ENCODE measurements at places on chromosomes 2 and 18. TPM values are rescaled to one million over a fixed set of nuclear protein-coding genes. Genes with fewer than 3 reads are reported as not detected.
A peak's percentile ranks its signal among the peaks of the same experiment; 100 is the strongest.

- DNase-seq: no peak
Observed at GRCh38 chr2:130743278-130743677, 12.1 kb upstream of the AMER3 start.

GRCh38 chr18:61653823-61654551 lies 238.8 kb downstream of the RNF152 start:
- no peak for DNase-seq

- DNase-seq: peak; percentile 9
Observed at GRCh38 chr18:8623549-8624106, 14.4 kb downstream of the RAB12 start.

DNA sequence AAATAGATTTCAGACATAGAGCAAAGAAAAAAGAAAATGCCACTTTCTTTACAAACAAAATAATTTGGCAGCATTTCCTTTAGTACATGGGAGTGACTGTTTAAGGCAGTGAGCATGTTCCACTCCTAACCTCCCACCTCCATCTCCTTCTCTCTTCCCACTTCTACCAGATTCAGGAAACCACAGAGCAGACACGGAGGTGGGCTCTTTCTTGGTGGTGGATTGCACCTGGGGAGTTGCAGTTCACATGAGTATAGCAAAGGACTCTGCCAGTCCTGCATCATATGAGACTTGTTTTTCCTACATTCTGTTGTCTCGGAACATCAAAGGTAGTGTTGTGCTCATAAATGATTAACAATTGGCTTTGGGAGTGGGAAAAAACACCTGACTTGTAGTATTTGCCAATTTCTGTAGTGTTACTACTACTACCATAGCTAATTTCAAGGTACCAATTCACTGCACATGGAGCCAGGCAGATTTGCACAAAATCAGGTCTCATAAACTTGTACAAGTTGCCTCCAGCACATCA lies 137.2 kb downstream of the SPP2 start:
- DNase-seq: no peak

DNA sequence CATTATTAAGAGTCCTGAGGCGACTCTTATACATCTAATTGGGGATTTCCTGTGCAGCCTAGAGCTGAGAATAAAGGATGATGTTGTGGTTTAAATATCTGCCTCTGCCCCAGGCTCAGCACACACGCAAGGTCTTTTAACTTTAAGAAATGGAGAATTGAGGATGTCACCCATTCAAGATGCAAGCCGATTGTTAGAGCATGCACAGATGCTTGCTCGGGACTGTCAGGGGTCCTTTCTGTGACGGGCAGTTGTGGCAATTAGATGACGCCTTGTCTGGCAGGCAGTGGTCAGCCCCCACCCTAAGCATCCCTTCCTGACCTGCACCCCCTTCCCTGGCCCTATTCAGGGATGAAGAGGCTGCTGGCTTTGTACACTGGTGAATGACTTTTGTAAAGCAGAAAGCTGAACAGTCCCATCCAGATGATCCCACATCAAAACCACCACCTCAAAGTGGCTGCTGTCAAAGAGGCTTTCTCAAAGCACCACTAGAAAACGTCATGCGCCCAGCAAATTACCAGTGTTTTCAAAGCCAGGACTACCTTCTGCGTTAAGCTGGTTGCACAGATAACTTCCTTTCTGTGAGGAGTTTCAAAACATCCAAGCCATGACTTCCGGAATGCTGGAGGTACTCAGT lies 23.7 kb downstream of the FAM178B start:
- no peak for DNase-seq

GRCh38 chr2:74873012-74873665 lies 39.2 kb downstream of the HK2 start:
- DNase-seq: no peak

DNA sequence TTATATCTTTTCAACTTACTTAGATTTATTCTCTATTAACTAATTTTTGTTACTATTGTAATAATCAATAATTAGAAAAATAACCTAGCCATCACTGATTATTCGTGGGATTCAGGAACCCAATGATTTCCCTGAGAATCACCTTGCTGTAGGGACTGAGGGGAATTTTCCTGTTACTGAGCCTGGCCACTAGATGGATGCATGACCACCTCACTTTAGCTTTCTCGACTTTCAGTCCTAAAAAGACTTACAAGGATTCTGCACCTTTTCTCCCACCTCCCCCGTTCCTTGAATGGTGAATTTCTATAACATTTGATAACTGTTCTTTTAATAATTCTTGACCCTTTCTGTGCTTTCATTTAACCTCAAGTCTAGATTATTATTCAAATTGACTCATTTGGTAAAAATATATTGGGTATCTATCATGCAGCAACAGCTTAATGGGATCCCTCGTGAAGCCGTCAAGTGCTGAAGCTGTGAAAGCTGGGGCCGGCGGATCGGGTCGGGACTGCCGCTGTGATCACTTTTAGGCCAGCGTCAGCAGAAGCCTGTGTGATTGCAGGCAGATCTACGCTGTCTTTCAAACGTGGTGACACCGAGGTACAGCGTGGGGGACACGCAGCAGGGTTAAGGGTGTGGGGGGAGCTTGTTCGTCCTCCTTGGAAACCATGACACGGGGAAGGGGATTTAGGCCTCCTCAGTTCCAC lies 38.8 kb upstream of the TMEM18 start:
- DNase-seq: no peak

- DNase-seq: no peak
Observed at GRCh38 chr18:56505971-56506370, 132.4 kb downstream of the TXNL1 start.

The CNTNAP5 gene
- total RNA-seq: not detected

GRCh38 chr2:45776160-45776955 lies 124.9 kb downstream of the PRKCE start:
- DNase-seq: no peak

The KIAA2012 gene
- total RNA-seq: not detected

The PIEZO2 gene
- total RNA-seq: 5.8 TPM

DNA sequence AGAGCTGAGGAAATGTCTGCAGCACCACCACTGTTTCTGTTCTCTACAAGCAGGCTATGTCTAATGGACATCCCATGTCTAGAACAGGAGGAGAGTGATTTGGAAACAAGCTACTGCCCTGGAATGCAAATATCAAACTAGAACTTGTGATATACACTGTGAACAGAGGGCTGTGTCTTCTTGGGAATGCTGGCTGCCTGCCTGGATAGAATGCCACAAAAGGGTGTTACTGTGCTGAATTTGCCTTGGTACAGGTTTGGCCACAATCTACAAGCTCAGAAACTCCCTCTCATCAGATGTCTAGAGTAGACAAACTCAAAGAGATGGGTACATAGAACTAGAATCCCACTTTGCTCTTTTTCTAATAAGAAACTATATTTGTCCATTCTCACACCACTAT lies 170.5 kb downstream of the NYAP2 start:
- no peak for DNase-seq

DNA sequence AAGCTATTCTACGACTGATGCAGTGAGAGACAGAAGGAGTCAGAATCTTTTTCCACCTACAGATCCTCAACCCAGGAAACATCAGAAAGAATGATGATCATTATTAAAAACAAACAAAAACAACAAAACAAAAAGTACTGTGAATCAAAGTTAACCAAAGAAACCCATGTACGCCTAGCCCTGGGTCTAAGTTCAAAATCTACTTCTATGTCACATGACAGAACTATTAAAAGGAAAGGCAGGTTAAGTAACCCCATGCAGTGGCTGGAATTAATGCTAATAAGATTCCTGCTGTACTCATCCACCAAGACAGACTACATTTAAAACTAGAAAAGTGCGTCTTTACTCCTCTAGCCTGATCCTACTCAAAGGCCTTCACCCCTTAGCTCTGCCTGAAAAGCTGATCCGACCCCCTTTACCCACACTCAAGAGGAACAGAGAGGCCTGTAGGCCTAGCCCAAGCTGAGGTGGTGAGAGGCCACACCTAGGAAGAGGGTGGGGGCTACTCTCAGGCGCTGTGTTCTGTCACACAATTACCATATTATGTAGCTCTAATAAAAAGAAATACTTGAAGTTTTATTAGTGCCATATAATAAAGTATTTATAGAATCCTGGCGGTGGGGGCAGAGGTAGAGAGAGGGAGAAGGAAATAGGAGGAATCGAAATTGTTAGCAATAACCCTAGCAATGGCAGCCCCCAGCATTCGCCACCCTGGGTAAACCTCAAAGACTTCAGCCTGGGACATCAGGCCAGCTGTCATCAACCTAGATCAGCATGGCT lies 37.1 kb downstream of the NHEJ1 start:
- no peak for DNase-seq

GRCh38 chr2:214139630-214140284 lies 271.1 kb upstream of the VWC2L start:
- DNase-seq: no peak
